ENCODE measurements at places on chromosomes 7 and 10.

DNA sequence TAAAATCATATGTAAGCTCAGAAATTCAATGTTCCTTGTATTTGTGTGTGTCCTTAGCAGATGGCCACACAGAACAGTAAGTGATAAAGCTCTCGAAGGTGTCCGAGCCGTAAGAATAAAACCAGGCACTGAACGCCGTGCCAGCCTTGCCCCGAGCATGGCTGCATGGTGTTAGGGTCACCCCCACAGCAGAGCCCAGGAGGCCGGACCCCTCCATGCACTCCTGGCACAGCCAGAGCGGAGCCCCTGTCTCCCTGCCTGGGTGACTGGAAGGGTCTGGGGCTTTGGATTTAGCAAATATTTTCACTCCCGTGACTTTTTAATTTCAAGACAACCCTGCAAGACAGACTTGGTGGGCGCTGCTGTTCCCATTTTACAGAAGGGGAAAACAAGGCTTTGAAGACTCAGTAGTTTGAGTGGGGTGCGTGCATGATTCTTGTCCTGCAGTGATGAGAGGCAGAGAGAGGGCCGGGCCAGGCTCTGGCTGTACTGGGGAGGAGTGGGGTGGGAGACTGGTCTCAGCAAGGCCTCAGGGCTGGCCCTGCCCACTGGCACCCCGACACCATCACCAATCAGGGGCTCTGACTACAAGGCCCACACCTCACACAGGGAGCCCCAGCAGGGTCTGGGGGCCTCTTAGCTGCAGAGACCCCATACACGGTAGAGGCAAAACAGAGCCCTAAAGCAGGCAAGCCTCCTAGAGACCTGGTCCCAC, 39.4 kb downstream of the VIPR2 start:
- DNase-seq = no peak

DNA sequence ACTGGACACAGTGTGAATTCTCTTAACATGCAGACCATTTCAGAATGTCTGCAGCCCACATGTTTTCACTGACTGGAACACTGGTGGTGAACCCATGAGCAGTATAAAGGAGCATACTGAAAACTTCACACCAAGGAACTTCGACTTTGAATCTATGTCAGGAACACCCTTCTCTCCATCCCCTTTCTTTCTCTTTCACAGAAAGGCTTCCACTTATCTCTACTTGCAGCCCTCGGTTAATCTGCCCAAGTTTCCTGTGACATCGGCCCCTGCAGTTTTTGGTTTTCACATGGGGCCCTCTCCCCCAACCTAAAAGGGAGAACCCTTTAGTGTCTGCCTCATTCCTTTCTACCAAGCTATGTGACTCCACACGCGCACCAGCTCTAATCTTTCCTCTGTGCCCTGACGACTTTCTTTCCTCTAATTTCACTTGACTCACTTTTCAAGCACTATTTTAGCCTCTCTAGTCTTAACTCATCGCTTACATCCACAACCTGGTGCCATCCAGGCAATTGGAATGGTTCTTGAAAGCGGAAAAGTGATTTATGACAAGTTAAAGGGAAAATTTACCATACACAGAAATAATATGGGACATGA, 70.1 kb downstream of the RELN start:
- DNase-seq = no peak

GRCh38 chr10:62745581-62745980, 58.9 kb upstream of the ADO start:
- no peak for DNase-seq

DNA sequence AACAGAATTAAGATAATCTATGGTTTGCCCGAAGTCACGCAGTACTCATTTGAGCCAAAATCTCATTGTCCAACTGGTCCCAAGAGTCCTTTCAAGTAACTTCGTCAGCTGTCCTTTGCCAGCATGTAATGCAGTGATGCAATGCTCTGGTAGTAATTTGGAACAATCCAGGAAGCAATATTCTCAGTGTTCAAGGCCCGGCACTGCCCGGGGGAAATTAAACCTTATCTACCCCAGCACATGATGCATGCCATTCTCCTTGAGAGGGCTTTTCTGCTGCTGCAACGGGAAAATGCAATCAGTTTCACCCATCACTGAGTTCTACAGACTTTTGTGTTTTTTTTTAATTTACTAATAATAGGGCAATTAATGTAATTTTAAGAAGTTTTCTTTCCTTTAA, 77.6 kb upstream of the NME8 start:
- no peak for DNase-seq

DNA sequence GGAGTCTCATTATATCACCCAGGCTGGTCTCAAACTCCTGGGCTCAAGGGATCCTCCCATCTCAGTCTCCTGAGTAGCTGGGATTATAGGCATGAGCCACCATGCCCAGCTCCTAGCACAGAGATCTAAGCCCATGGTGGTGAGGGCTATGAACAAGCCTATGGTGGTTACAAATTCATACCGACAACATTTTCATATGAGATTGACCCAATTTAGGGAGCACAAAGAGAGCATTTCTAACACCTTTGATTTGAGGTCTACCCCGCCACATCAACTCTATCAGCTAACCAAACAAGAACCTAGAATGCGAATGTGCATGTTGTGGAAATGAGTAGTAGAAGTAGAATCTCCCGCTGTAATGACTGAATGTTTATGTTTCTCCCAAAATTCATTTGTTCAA, 14.2 kb upstream of the PRF1 start:
- no peak for DNase-seq

DNA sequence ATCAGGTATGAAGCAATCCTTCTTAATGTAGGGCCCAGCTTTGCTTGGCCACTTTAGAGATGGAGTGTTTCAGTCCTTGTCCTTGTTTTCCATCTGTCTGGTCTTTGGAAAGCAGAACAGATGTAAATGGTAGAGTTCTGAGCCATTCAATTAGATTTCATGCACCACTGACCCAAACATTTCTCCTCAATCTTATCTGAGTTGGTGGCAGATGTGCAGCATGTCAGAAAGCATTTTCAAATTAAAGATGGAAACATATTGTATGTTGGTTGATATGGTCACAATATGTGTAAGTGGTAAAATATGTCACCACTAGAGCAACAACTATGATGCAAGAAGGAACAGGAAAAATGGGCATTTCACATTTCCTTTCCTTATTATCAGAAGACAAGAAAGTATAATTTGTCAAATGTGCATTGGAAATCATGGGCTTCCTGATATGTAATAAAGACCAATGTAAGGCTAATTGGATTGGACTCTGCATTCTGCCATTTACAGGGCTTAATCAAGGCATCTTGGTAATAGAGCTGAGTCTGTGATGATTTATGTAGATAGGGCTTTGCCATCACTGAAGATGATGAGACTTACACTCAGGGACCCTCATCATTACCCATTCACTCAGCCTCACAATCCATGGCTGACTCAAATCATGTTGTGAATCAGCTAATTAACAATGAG, 750.7 kb downstream of the NRG3 start:
- DNase-seq = no peak

GRCh38 chr7:116367171-116367813, 132.2 kb upstream of the CAV2 start:
- DNase-seq = no peak

- peak; percentile 46 for DNase-seq
These were observed 220.2 kb downstream of the DGKI start for GRCh38 chr7:137626469-137627067.

- no peak for DNase-seq
These were observed 59.8 kb downstream of the ARID5B start for GRCh38 chr10:61961278-61961677.

DNA sequence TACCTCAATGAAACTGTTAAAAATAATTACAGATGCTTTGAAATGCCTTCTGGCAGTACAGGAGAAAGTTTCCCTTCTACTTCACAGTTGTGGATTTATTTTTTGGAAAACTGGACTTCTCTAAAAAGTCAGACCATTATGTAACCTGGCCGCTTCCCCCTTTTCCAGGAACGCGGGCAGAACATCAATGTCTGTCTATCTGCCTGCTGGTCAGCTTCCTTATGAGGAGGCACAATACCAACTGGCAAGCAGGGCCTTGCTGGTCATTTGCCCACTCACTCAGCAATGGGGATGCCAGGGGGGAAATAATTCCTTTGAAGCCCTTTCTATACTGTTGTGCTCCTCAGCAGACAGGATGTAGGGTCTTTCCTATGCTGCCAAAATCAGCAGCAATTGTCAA, 22.5 kb upstream of the ADRB1 start:
- DNase-seq = no peak

DNA sequence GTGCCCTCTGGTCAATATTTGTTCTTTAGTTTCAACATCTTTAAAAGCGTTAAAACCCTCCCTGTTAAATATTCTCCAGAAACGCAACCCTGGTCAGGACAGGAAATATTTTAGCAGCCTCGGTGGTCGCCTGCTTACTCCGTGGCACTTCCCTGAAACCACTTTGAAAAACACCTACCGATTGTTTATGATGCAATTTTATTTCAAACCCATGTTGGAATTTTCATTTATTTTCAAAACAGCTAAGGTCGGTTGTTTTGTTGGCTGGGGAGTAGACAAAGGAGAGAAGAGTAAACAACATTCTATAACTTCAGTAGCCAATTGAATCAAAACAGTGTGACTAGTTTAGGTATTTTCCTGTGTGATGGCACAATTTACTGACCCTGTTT, 733 bp upstream of the RBP4 start:
- no peak for DNase-seq

DNA sequence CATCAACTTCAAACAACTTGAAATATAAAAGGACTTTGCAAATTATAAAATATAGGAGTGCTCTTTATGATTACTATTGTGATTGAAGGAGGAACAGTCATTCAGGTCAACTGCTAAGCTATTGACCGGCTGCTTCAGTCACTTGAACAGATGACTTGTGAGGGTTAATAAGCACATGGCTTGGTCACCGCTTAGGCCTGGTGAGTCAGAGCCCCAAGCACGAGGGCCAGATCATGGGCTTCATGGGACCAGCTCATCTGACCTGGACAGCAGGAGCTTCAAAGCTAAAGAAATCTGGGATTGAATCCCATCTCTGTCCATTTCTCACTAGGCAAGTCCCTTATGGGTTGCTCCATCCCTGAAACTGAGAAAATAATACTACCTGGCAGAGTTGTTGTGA, 60.4 kb upstream of the ADO start:
- DNase-seq = no peak

- DNase-seq = no peak
These were observed 129.1 kb downstream of the SEPTIN14 start for GRCh38 chr7:55733241-55734140.

DNA sequence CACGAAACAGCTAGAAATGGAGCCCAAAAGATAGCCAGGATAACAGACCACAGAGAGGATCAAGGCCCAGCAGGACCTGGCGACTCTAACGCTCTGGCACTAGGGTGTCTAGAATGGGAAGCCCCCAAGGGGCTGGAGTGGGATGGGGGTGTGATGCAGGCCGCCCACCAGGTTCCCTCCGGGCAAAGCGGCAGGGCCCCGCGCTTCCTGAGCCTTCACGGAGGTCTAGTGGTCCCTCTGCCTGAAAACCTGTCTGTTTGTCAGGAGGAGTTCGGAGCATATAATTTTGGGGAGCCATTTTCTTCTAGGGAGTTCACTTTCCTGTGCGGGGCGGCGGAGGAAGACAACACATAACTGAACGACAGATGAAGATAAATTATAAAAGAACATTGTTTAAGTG, 48.2 kb upstream of the FXYD4 start:
- DNase-seq = no peak

DNA sequence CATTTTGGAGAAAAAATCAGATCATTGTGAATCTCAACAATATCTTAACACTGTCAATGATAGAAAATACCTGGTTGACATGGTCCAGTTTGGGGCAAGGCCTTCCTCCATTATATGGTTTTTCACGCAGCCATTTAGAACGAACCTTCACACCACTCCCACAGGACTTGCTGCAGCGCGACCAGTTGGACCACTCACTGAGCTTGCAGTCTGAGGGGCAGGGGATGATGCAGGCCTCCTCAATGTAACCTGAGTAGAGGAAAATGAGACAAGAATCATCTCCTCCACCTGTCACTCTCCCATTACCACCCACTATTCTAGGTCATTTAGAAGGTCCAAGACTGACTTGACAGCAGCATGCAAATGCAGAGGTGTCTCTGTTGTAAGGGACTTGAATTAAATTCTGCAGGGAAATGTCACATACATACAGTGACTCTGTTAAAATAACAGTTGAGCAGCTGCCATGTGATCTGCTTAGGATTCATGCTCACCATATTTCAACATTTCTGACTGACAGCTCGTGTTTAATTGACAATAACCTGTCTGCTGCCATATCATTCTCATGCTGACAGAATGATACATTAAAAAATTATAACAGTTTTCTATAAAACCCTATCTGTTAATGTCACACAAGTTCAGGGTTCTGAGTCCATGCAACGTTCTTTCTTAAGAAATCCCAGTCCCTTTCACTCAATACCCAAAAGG, 403.0 kb downstream of the THSD7A start:
- no peak for DNase-seq

GRCh38 chr7:38411404-38411803, 138.0 kb upstream of the TARP start:
- DNase-seq = peak; percentile 15

GRCh38 chr10:66983475-66983818, 57.6 kb downstream of the LRRTM3 start:
- no peak for DNase-seq

GRCh38 chr7:156751319-156751718, 110.7 kb downstream of the RNF32 start:
- DNase-seq = peak; percentile 33

GRCh38 chr10:14524691-14525324, 194.1 kb upstream of the FRMD4A start:
- DNase-seq = no peak

DNA sequence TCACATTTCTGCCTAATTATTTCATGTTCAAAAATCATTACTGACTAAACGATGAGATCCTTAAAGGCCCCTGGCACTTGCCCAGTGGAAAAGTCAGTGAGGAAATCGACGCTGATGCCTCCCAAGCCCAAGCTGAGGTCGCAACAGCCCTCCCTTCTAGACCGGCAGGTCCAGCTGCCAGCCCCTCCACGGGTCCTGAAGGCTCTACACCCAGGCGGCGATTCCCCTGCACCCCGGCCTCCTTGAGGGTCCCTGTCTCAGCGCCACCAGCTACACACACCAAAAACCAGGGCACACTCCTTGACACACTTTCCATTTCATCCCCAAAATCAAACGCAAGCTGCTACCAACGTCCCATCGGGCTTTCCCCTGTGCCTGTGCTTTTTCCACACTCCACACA, 200.1 kb upstream of the RNF32 start:
- no peak for DNase-seq

- no peak for DNase-seq
These were observed 131.3 kb downstream of the ADK start for GRCh38 chr10:74282151-74282847.

GRCh38 chr10:25455980-25456567, 281.3 kb downstream of the GPR158 start:
- DNase-seq = no peak

GRCh38 chr7:19508821-19509220, 200.0 kb downstream of the POLR1F start:
- DNase-seq = no peak

- no peak for DNase-seq
These were observed 55.0 kb upstream of the NKX6-2 start for GRCh38 chr10:132840698-132841614.

GRCh38 chr7:79009647-79010046, 443.8 kb downstream of the MAGI2 start:
- no peak for DNase-seq

Measured in kidney capillary endothelial cell (primary cell).